ENCODE measurements at places on chromosomes 4 and X. TPM values are rescaled to one million over a fixed set of nuclear protein-coding genes. Genes with fewer than 3 reads are reported as not detected.

DNA sequence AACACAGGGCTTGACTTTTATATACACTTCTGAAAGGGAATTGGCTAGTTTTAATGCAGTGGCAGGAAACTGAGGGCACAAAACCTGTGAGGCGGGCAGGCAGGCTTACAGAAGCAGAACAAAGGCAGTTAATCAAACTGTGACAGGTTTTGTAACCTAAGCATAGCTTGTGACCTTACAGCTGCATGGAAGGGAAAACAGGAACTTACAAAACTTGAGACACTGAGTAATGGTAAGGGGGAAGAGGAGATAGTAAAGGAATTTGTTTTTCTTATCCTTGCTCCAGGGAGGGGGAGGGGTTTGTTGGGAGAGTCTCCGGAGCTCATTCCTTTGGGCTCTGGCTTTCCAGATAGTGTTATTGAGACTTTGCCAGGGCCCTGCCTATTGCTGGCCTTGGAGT, 55.6 kb downstream of the SLITRK4 start:
- DNase-seq: no peak

DNA sequence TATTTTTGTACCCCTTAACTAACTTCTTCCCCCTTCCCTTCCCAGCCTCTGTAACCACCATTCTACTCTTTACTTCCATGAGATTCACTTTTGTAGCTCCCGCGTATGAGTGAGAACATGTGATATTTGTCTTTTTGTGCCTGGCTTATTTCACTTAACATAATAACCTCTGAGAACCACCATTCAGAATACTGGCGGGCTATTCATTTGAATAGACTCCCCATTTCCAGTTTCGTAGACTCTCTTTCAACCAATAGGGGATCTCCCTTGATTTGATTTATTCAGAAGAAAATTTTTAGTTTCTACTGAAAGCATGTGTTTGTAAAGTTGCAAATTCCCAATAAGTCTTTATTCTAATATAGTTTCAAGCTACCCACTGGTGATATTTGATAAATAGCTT, 117.2 kb downstream of the GATB start:
- DNase-seq: no peak

The TRPC3 gene
- total RNA-seq: 0.67 TPM

DNA sequence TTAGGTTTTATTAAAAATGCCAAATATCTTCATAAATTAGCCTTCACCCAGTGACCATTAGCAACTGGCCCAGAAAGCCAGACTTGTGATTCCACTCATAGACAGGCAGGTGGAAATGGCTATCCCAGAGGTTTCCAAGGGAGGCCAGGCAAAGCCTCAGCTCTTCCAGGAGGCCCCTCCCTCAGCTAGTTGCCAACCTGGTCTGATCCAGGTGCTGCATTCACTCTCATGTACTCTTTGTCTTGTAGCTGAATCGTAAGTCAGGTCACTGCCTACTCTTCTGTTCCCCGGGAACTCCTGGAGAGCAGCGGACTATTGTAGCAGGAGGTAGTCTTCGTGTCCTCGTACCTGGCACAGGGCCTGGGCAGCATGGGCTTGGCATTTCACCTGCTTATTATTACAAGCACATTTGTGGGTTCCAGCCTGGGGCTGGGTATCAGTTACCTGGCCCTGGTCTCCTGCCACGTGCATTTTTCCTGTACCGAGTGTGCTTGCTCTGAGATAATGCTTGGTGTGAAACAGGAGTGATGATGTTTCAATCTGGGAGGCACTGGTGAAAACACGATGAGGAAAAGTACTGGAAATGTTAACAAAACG, 101.6 kb downstream of the FAM193A start:
- DNase-seq: no peak

DNA sequence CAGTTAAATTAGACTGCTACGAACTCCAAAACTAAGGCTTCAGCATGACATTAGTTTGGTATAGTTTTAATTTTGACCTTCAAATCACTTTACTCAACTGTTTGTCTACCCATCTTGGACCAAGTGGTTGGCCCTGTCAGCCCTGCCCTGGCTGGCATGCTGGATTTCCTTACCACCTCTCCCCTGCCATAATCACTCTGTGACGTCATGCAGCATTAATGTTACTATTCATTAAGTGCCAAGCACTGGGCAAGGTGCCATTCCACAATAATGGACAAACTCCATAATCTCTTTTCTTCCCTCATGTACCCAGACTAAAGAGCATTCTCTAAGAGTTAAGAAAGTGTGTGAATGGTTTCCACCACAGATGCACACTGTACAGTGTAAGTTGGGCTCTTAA, 277.0 kb upstream of the INTU start:
- DNase-seq: no peak

- no peak for DNase-seq
Observed at GRCh38 chr4:119692001-119692400, 63.4 kb upstream of the PDE5A start.

- DNase-seq: no peak
Observed at GRCh38 chrX:10187421-10187820, 30.6 kb downstream of the CLCN4 start.

DNA sequence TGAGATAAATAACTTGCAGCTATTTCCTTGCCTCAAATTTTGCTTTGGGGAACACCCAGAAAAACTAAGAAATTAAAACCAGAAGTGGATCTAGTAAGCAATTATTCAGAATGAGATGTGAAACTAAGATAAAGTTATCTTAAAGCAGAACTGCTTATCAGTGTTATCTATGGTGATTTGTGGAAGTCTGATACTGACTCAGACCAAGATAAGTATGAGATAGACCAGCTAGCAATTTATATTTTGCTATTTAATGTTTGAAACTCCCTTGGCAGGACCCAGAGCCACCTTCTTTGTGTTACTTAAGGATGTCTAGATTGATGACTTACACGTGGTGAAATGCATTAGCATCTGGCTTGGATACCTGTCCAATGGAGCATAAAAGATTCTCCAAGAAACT, 368.1 kb downstream of the EPHA5 start:
- no peak for DNase-seq

All from activated T-helper 2 cell treated with anti-CD3 and anti-CD28 coated beads, Interferon-gamma antibody, Interleukin-2, Interleukin-4, amounts not matched to agents 10 μg/mL and 5 μg/mL and 100 μg/mL, durations not matched to agents 14 hours and 24 hours and 36 hours (primary cell).